ENCODE measurements at places on chromosomes 13 and 19.

DNA sequence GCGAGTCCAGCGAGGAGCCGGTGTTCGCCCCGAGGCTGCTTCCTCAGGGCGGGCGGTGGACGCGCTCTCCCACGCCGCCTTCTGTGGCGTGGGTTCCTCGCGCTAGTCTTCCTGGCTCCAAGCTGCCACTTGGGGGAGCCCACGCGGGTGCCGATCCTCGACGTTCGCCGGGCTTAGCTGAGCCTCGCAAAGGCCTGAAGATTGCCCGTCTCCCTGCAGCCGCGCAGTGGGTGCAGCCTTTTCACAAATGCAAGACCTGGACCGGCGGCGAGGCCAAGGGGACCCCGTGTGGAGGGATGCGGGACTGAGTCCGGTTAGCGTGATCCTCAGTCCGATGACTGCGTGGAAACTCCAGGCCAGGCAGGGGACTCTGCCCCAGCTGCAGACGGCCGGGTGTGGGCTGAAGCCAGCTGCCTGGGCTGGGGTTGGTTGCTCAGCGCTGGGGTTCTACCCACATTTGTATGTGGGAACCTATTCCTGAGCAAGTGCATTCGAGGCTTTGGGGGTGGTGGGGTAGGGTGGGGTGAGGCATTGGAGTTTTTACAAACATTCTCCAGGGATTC is 16.6 kb upstream of the LRP3 start:
- no peak for DNase-seq

DNA sequence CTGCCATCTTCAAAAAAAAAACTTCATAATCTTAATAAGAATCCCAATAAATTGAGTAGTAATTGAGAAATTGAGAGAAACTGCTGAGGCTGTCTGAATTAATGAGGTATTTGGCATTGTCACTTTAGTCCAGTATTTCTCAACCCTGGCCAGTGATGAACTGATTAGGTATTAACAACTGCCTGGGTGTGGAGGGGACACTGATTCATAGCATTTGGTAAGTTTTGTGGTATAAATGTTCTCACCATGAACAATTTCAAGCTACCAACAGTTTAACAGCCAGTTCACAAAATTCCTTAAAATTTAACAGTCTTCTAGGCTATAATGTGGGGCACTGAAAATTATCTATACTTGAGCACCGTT is 18.3 kb downstream of the GPC6 start:
- no peak for DNase-seq

- DNase-seq, result peak; percentile 69
These were observed 55.9 kb downstream of the RASA3 start for GRCh38 chr13:114076329-114077090.

DNA sequence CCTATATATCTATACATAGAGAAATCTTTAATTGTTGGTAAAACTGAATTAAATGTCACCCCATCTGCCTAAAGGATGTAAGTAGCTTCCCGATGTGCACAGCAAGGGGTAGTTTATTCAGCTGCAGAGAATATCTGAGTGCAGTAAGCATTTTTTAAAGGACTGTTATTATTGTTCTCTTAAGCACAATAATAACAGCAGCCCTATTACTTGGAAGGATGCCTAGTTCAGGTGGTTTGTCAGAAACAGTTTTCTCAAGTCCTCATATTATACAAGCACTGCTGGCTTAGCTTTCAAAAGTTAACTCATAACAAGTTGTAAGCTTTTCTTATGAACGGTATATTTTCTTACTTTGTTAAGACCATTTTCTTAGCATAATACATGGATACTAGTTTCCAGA is 142.6 kb downstream of the CRYL1 start:
- no peak for DNase-seq

DNA sequence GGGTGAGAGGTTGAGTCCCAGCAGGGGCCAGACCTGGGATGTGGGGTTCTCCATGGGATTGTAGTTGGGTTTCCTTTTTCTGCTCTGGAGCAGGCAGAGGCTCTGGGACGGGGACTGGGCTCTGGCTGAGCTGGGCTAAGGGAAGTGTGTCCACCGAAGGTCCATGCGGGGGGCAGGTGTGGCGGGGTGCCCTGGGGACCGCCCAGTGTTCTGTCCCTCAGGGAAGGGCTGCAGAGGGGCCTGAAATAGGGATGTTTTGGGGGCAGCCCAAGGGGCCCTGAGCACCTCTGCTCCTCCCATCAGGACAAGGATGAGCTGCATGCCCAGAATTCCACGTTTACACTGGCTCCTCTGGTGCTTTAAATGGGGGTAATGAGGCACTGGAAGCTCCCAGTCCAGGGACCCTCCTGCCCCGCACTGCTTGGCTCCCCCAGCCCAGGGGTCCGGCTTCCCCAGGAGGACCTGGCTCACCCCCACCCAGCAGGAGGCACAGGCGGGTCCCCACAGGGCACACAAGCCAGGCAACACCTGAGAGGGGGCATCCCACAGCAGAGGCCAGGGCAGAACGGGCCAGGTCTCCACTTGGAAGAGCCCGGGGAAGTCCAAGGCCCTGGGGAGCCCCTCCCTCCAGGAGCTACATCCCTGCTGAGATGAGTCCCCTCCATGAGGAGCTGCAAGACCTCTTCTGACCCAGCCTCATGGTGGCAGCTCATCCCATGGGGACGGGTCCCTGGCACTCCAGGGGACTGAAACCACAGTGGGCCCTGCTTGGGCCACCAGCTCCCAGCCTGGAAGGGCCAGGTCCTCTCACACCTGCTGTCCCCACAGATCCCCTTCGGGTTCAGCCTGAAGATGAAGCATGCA is 14.7 kb upstream of the ZNF14 start:
- DNase-seq, result no peak
